ENCODE measurements at places on chromosomes 1 and 21.

- DNase-seq, result peak; percentile 79
These were observed 33.2 kb downstream of the NHLH2 start for GRCh38 chr1:115807723-115808122.

DNA sequence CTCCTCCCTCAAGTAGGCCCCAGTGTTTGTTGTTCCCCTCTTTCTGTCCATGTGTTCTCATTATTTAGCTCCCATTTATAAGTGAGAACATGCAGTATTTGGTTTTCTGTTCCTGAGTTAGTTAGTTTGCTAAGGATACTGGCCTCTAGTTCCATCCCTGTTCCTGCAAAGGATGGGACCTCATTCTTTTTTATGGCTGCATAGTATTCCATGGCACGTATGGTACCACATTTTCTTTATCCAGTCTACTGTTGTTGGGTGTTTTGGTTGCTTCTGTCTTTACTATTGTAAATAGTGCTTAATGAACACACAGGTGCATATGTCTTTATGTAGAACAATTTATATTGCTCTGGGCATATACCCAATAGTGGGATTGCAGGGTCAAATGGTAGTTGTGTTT lies 232.9 kb downstream of the TPR start:
- no peak for DNase-seq

DNA sequence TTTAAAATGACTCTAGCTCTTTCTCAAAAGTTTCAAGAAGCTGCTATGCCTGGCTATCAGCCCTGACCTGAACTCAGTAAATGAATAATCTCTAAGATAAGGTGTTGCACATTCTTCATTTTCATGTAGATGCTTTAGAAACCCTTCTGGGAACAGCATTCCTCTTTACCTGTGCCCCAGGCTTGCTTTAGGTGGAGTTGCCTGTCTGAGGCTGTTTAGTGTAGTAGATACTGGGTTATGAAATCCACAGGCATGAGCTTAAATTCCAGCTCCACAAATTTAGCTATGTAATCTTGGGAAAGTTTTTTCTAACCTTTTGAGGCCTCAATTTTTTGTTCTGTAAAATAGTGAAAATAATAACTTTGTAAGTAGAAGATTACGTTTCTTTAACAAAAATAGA lies 41.6 kb downstream of the ATP6V1G3 start:
- no peak for DNase-seq

- no peak for DNase-seq
These were observed 205.8 kb upstream of the LYPLAL1 start for GRCh38 chr1:218967836-218968235.

GRCh38 chr21:39681257-39681656 lies 63.7 kb upstream of the IGSF5 start:
- no peak for DNase-seq

- no peak for DNase-seq
These were observed 54.1 kb downstream of the NPHP4 start for GRCh38 chr1:5938101-5938646.

- no peak for DNase-seq
These were observed 30.9 kb downstream of the GPR137B start for GRCh38 chr1:236173174-236173767.

DNA sequence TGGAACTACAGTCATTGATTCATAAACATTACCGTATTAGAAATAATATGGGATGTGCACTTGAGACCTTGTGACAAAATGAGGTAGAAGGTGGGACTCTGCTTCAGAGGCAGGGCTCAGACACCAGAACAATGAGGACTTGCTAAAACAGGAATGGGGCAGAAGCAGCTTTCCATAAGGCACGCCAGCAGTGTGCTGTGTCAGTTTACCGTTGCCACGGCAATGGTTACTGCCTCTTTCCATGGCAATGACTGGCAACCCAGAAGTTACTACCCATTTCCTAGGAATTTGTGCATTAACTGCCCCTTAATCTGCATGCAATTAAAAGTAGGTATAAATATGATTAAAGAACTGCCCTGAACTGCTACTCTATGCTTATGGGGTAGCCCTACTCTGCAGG lies 169.0 kb downstream of the CHRM3 start:
- DNase-seq, result no peak

DNA sequence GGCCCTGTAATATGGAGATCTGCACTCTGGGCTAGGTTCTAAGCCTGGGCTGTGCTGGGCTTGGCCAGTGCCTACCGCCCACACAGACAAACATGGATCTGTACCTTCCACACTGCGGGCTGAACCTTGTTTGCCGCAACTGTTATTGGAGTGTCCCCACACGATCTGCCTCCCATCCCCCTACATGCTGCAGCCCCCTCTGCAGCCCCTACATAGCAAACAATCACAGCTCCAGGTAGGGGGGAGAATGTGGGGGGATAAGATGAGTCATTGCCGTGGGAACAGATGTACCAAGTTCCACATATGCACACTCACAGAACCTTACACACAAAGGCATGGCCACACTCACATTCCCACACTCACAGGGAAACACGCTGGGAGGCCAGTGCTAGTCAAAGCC lies 2.1 kb upstream of the HCRTR1 start:
- DNase-seq, result no peak

DNA sequence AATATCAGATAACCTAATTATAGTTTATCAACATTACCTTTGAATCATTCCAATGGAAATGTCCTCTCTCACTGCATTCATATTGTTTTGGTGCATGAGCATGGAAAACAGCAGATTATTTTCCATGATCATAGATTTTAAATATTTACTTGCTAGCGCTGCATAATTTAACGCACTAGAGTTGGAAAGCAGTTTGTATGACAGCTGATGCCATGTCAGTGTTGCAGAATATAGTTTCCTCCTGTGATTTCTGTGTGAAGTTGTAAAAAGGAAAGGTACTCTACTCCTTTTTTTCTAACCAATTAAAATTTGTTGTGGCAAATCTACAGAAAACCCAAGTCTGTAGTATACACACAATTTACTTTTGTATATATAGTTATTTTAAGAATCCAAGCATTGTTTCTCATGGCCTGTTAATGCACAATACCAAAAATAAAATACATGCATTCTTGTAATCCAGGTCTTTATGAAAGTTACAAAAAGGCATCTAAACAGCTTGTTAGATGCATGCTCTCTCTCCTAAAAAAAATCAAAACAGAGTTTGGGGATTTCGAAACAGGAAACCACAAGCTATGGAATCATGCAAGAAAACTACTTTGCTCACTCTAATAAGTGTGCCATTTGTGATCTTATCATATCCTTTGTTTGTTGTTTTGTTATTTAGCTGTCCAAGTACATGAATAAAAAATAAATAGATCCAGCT lies 1.9 kb upstream of the ATG4C start:
- no peak for DNase-seq

GRCh38 chr1:198436276-198436675 lies 104.2 kb downstream of the ATP6V1G3 start:
- DNase-seq, result no peak

DNA sequence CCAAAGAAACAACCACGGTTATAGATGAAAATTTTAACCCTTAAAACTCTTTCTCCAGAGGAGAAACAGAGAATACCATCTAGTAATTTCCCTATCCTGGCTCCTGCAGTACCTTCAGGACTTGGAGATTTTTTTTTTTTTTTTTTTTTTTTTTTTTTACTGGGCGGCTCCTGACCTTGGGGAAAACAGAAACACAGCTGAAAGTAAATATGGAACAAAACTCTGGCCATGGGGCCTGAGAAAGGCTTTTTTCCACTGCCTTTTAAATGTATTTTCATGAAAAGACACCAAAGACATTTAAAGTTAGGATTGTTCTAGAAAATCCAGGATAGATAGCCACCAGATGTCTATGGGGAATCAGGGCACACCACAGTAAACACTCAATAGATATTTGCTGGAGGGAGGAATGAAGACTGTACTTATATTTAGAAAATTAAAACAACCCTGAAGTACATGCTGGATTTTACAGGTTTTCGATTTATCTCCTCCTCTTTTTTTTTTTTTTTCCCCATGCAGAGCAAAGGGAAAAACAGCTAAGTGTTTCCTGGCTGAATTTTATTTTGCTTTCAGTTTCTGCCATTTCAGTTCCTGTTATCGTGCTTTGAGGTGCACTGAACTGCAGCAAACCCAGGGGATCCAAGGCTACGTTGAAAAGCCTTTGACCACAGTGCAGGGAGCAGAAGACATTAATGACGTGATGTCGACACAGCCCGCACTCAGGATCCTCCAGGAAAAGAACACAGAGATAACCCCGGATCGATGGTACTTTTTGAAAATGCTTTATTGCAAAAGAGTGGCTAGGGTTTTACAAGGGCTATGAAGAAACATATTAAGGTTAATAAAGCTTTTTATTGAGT lies 35.7 kb upstream of the CNN3 start:
- no peak for DNase-seq

GRCh38 chr1:115090540-115090939 lies 1.2 kb upstream of the TSPAN2 start:
- DNase-seq, result no peak

DNA sequence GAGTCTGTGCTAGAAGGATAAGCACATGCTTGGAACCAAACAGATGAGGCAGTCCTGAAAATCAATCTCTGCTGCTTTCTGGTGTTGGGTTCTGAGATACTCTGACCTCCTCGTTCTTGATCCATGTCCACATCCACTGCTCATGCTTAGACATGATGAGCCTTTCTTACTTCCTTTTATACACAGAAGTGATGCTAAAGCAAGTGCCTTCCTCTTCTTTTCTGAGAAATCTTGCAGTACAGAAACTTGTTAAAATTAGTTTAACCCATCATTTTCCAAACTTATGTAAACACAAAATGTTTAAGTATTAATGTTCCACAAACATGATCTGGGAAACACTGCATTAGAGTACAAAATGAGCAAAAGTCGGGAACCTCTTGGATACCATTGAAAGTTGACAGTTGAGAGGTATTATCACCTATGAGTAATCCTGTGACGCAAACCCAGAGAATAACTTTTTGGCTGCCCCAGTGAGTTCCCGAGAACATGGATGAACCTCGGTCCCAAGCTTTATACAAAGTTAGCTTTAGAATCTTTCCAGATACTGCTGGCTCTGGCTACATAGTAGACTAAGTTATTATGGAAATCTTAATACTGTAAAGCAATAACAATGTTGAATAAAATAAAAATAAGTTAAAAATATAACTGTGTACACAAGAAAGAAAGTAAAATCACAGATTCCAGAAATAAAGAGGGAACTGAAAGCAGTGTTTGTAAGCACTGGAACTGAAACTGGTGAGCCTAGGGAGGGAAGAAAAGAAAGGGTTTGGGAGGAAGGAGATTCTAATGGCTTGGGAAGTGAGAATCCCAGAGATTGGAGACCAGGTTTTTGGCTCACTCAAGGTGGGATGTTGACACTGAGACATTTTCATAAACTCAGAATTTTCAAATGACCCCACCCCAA lies 429.3 kb upstream of the RUNX1 start:
- DNase-seq, result no peak

DNA sequence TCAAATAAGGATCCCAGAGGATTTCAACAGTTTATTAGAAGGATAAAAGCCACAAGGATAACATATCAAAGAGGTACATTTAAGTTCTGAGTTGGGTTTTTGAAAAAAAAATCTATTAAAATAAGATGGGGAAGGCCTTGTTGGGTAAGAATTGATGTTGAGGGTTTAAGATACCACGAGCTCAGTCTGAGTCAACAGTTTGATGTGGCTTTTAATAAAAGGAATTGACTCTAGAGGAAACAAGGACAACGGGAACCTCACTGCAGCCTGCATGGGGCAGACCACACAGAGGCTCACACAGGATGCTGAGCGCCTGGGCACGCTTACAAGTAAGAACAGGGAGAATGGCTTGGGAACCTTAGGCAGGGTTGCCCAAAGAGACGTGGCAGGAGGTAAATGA lies 107.5 kb downstream of the TIAM1 start:
- no peak for DNase-seq

- no peak for DNase-seq
These were observed 241.7 kb upstream of the NEGR1 start for GRCh38 chr1:72524021-72524420.

GRCh38 chr1:163834778-163835177 lies 513.0 kb downstream of the NUF2 start:
- no peak for DNase-seq

GRCh38 chr1:19432943-19433718 lies 52.2 kb downstream of the CAPZB start:
- DNase-seq, result no peak

GRCh38 chr1:59973719-59974118 lies 47.1 kb upstream of the CYP2J2 start:
- DNase-seq, result no peak

- DNase-seq, result no peak
These were observed 79.6 kb downstream of the DOP1B start for GRCh38 chr21:36236052-36236730.

GRCh38 chr1:210505601-210506496 lies 177.1 kb downstream of the HHAT start:
- no peak for DNase-seq

DNA sequence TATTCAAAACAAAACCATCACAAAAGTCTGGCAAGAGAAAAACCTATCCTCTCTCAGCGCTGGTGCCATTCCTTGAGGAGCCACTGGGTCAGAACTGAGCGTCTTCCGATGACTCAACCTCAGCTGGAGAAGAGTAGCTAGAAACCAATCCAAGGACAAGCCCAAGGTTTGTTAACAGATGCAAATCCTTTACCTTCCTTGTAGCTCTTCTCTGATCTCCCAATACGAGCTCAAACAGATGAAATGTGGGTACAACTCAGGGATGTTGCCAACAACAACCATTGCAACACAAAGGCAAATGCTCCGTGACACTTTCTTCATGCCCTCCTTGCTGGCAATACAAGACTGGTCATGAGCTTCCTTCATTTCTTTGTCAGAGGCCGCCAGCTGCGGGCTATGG lies 337.1 kb downstream of the SIPA1L2 start:
- no peak for DNase-seq

GRCh38 chr1:226417830-226418546 lies 10.1 kb upstream of the PARP1 start:
- DNase-seq, result no peak

- no peak for DNase-seq
These were observed 435.5 kb downstream of the SIPA1L2 start for GRCh38 chr1:232194424-232194823.

DNA sequence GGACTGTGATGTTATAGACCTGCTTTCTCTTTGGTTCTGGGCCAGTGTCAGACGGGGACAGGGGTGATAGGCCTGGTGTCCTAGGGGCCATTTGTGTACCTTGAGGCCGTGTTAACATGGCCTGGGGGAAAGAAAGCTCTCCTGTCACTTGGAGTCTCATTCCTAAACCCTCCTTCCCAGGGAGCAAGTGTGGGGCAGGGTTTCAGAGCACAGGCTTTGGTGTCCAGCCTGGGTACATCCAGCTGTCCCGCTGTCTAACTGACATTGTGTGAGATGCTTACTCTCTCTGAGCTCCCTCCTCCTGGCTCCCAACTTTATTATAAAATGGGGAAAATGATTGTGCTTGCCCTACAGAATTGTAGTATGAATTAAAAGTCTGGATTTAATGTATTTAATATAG lies 32.6 kb upstream of the EPHA8 start:
- DNase-seq, result no peak
